ENCODE measurements at places on chromosomes 4 and X. TPM values are rescaled to one million over a fixed set of nuclear protein-coding genes. Genes with fewer than 3 reads are reported as not detected.
A peak's percentile ranks its signal among the peaks of the same experiment; 100 is the strongest.

DNA sequence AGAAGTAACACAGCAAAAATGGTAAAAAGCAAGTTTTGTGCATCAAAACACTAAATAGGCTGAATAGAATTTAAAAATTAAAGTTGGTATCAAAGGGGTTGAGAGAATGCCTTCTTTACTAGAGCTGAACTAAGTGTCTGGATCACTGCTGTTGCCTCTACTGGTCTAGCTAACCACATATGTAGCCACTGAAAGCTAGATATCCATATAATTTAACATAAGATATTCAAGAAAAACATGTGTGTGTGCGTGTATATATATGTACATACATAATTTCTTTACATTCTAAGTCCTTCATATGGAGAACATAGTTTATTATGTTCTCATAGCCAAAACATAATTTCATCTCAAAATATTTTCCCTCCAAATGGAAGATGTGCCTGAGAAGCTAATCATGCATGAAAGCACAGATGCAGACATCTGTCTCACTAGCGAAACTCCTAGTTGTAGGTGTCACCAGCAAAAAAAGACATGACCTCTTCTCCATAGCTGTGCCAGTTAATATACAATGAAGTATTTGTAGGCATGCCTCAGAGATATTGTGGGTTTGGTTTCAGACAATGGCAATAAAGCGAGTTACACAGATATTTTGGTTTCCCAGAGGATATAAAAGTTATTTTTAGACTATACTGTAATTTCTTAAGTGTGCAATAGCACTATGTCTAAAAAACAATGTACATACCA lies 47.3 kb downstream of the PDE5A start:
- no peak for DNase-seq

DNA sequence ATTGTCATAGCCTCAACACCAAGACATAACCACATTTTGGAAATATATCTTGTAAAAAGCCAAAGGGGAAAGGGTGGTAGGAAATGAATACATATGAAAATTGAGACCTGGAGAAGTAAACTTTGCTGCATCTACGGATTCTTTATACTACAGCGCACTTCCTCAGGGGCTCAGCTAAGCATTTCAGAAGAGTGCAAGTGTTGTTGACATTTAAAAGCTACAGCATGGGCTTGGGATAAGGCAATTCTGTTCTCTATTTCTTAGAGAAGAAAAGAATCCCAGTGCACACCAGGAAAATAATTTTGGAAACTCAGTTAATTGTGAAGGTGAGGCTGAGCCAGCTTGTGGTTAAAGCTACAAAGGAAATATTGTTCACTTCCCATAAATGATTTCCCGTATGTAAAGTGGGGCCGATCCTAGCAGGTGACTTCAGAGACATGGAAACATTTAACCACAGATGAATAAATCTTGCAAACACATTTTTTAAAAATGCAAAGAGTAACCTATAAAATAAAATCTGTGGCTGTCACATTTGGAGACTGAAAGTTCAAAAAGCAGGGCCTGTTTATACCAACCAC lies 12.6 kb upstream of the GBA3 start:
- no peak for DNase-seq

DNA sequence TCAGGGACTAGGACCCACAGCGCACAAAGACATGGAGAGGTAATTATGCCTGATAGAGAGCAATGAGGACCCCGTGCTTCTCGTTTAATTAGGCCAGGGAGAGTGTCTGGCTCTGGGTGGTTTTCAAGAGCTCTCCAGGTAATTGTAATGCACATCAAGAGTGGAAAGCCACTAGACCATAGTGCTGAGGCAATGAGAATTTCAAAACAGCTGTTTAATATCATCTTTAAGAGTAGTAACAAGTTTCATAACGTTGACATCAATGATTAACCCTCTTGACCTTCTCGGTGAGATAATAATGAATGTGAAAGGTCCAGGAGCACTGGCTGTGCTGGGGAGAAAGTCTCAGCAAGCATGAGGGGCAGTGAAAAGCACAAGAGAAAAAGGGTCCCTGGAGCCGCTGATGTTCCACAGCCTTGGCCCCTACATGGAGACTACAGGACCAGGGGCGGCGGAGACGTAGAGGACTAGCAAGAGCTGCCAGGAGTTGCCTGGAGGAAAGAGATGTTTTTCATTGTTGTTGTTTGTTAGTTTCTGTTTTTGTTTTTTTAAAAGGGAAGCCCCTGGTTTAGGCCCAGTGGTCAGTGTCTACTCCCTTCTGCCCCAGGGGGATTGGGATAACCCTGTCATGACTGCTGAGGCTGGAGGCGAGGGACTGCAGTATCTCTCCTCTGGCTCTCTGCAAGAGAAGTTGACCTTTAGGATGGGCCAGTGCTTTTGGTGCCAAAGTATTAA lies 14.8 kb upstream of the CXCR3 start:
- peak; percentile 21 for DNase-seq

DNA sequence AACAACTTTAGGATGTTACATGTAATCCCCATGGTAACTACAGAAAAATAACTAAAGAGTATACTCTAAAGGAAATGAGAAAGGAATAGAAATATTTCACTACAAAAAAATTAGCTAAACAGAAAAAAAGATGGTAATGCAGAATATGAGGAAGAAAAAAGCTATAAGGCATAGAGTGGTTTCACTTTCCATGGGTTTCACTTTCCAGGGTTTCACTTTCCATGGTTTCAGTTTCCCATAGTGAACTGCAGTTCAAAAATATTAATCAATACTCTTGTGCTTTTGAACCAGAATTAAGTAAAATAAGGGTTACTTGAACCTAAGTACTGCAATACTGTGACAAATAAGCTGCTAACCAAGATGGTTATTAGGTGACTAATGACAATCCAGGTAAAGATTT lies 42.0 kb downstream of the NPFFR2 start:
- no peak for DNase-seq

GRCh38 chr4:184814686-184815045 lies 11.1 kb downstream of the ACSL1 start:
- no peak for DNase-seq

DNA sequence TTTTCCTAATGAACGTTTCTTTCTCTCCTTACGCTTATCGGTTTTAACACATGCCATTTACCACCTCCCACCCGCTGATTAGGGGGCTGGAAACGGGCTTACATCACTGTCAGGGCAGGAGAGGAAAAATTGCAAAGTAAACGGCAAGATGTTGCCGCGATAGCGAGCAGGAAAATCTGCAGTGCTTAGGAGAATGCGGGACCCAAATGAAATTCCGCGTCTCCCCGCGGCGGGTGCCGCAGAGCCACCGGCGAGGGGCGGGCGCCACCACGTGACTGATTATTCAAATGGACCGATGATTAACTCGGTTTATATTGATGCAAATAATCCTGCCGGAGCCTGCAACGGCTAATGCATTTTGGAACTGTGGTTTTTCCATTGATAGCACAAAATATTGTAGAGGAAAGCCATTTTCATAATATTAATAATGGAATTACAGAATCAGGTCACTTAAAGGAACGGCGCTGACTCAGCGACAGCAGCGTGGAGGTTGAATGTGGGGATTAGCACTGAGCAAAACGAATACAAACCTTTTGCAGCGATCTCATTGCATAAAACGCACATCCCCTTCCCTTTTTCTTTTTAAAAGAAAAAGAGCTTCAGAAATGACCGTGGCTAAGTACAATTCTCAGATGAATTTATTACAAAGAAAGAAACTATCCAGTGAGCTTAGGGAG lies 224.2 kb downstream of the STIM2 start:
- DNase-seq, result peak; percentile 3

- peak; percentile 29 for DNase-seq
These were observed 79.2 kb upstream of the CLCN4 start for GRCh38 chrX:10077425-10078188.

- no peak for DNase-seq
These were observed 61.0 kb upstream of the SMIM10 start for GRCh38 chrX:134929808-134930207.

DNA sequence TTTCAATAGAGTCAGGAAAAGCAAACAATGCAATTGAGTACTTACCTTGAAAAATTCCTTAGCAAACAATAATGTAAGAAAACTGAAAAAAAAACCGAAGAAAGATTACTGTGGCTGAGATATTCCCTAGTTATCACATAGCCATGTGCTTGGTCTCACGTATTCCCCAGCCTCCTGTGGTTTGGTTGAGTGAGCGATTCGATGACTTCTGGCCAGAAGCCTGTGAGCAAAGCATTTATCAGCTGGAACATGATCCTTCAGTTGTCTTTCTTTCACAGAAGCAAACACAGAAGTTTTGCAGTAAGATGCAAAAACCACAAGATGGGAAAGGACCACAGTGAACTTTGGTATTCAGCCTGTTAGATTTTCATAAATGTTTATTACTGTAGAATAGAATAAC lies 1754.3 kb upstream of the AGA start:
- DNase-seq, result no peak

DNA sequence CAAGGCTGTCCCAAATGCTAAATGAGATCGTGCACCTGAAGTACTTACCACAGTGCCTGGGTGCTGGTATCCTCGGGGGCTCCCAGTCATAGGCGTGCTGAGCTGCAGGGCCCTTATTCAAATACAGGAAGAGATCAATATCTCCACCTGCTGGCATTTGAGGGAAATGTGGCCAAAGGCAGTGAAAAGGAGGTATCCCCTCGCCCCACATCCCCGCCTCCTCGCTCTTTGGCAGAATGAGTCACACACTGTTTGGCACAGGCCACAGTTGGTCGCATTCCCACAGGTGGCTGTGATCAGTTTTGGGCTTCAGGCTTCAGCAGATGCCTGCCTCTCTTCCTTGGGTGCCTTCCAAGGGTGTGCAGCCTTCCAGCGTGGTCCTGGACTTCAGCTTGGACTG lies 28.4 kb downstream of the ZNF185 start:
- peak; percentile 49 for DNase-seq

DNA sequence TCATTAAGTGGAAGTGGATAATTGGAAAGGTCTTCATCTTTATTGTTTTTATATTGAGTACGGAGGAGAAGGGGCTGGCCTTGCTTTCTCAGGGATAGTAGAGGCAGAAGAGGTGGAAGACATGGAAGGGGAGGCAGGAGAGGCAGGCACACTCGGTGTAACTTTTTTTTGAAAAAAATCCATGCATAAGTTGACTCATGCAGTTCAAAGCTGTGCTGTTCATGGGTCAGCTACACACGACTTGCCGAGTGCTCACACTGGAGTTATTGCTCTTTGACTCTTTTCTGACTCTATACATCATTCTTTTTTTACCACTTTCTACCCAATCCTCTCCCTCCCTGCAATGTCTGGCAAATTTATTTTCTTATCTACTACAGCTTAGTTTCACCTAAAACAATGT lies 158.3 kb upstream of the AADAT start:
- DNase-seq, result no peak

DNA sequence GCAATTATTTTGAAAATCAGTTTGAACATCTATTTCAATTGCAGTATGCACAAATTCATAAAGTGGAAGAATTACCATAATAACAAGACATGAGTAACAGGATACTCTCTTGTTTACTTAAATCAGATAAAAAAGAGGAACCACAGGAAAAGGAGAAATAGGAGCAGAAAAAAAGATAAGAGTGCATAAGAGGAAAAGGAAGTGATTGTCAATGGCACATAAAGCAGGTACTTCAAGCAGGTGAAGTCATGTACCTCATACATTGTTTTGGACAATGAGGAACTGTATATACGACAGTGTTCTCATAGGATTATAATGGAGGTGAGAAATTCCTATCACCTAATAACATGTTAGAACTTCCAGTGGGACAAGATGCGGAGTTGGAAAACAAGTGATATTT lies 334.5 kb upstream of the PCDH7 start:
- no peak for DNase-seq

The CCDC120 gene
- 0.86 TPM for total RNA-seq

The LRP2BP gene
- 1.3 TPM for total RNA-seq

The CHRNA9 gene
- under 0.01 TPM for total RNA-seq

The TMEM33 gene
- total RNA-seq, result 48.3 TPM

The DHRSX gene
- 35.4 TPM for total RNA-seq

The HHIP gene
- 1.7 TPM for total RNA-seq

The SLC39A8 gene
- total RNA-seq, result 38.4 TPM

The PNMA6F gene
- not detected for total RNA-seq

The ZNF630 gene
- total RNA-seq, result 0.32 TPM

The HEPH gene
- 1.3 TPM for total RNA-seq
